ENCODE measurements at places on chromosomes 5 and 9.

DNA sequence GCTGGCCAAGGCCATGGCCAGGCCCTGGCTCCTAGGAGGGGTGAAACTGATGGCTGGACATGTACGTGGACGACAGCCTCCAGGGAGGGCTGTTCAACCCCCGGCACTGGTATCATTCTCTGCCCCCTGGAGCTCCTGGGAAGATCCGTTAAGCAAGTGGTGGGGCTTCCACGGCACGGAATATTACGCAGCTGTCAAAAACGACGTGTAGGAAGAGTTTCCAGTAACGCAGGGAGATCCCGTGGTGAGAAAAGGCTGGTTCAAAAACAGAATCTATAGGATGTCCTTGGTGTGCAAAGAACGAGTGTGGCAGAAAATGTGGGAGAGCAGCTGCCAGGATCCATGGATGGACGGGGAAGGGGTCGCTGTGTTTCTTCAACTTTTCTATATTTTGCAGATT, 36.3 kb upstream of the TMEM250 start:
- no peak for DNase-seq

DNA sequence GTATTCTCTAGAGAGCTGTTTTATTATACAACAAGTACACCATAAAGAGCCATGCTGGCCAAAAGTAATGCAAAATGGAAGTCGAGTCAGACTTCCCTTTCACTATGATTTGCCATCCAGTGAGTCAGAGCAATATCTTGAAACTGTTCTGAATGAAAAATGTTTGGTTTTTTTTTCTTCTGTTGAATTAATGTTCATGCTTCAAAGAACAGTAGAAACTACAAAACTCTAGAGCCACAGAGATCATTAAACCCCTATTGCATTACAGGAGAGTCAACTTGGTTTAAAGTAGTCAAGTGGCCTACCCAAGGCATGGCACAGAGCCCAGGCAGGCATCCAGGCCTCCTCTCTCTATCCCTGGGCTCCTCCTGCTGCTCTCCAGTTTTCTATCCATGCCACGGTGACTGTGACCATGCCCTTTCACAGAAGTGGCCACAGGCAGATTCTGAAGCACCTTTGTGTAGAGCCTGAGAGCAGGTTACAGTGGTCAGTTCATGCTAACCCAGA, 358.9 kb downstream of the DEPDC1B start:
- DNase-seq, result peak; percentile 39

GRCh38 chr9:35254237-35254636, 92.4 kb downstream of the UNC13B start:
- DNase-seq, result no peak

DNA sequence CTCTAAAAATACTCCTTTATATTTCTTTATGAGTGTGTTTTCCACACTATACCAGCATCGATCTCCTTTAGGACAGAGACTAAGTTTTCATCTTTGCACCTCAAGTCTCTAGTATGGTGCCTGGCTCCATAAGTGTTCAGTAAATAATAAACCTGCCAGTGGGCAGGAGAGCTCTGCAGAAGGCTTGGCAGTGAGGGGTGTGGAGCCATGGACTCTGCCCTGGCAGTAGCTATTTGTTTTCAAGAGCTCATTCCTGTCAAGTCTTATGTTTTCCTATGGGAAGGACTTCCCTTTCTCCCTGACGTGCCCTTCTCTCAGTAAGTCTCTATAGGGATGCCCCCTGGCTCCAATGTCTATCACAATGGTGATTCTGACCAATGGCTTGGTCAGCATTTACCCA, 252.2 kb downstream of the PIK3R1 start:
- DNase-seq, result no peak

GRCh38 chr5:103232393-103232999, 26.1 kb upstream of the MACIR start:
- DNase-seq, result no peak

- DNase-seq, result no peak
Observed at GRCh38 chr9:109591691-109592090, 93.6 kb upstream of the PTPN3 start.

- no peak for DNase-seq
Observed at GRCh38 chr9:70362952-70363351, 51.5 kb downstream of the KLF9 start.

DNA sequence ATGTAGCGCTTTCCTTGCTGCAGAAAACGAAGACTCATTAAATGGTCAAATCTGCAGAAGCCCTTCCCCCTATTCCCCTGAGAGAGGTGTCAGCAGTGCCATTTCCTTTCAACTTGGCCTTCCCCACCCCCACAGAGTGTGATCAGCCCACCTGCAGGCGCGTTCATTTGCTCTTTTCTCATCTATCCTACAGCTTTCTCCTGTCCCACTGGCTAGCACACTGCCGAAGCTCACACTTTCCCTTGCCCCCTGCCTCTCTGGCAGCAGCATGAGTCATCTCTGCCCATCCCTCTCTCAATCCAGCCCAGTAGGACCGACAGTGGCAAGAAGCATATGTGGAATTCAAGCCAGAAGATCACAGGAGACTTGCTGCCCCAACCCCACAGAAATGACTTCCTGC, 213.8 kb downstream of the FAM114A2 start:
- no peak for DNase-seq

GRCh38 chr5:17276445-17276844, 59.0 kb downstream of the BASP1 start:
- peak; percentile 28 for DNase-seq

Measured in GM06990 (cell line).